ENCODE measurements at places on chromosomes 7 and 10.

GRCh38 chr10:68167586-68168189, 58.4 kb downstream of the MYPN start:
- no peak for DNase-seq

GRCh38 chr7:112819536-112819935, 29.3 kb upstream of the TMEM168 start:
- DNase-seq = no peak

- no peak for DNase-seq
Observed at GRCh38 chr7:79598351-79598750, 144.9 kb upstream of the MAGI2 start.

DNA sequence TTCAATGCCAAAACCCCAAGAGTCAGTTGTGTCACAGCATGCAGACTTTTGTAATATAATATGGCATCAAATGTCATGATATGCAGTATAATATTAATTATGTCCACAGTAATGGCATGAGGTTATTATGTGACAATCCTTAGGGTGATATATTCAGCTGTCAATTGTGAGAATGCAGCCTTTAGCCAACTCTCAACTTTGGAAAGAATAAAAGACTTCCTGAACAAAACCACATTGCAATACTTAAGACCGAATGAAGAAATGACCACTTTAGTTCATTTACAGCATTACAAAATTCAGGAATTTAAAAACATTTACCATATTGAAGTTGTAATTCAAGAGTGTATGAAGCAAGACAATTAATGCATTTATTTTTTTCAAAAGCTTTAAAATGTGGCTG, 45.4 kb downstream of the CPVL start:
- no peak for DNase-seq

DNA sequence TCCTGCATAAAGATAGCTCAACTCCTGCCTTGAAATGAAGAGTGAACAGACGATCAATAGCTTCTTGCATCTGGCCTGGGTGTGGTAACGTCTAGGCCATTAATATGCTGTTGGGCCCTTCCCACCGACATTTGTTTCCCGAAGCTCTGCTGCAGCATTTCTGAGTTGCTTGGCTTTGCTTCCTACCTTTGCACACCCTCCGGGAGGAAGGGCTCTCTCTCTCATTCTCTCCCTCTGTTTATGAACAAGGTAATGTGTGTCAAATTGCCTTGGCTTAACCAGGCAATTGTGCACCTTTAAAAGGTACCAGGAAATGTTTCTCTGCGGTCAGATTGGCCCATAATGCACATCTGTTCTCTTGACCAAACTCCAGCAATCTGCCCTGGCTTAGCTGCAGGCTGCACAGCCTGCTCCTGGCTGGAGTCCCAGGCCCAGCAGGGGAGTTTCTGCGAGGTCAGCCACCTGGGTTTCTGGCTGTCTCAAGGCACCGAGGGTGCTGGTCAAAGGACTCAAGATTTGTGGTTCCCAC, 223.7 kb downstream of the SNX10 start:
- DNase-seq = no peak

- no peak for DNase-seq
Observed at GRCh38 chr10:130339091-130339490, 202.9 kb downstream of the GLRX3 start.

- DNase-seq = no peak
Observed at GRCh38 chr10:127195041-127195506, 1.3 kb downstream of the INSYN2A start.

GRCh38 chr10:63697956-63698786, 177.0 kb downstream of the REEP3 start:
- DNase-seq = no peak

- no peak for DNase-seq
Observed at GRCh38 chr7:105021352-105021751, 7.3 kb downstream of the KMT2E start.

DNA sequence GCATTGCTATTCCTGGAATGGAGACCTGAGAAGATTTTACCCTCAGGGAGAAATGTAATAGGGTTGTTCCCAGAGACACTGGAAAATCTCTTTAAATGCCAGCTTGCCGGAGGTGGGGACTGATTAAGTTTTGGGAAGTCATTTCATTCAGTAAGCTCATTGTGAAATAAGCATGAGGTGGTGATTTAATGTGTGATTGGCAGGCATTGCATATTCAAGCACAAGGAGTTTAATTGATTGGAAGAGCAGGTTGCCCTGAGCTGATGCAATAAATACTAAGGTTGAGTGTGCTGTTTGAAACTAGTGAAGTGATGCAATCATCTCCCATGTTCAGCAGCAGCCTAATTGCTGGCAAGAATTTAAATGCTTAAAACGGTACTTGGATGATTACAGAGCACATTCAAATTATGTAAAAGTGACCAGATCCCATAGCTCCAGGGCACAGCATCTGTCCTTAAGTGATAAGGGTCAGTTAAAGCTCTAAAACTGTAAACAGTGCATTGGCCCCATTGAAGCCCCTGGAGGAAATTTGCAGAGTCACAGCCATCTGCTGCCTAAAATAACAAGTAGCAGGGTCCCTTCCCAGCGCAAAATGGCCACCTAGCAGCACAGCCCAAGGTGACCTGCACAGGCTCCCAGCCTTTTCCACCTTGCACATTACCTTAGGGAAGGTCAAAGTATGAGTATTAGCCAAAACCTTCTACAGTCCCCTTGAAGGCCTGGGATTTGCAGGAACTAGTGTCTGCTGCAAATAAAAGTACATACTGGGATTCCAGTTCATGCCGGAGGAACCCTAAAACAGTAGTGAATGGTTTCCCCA, 92.1 kb downstream of the CCDC71L start:
- no peak for DNase-seq

GRCh38 chr10:70651661-70652060, 20.6 kb upstream of the ADAMTS14 start:
- DNase-seq = no peak

DNA sequence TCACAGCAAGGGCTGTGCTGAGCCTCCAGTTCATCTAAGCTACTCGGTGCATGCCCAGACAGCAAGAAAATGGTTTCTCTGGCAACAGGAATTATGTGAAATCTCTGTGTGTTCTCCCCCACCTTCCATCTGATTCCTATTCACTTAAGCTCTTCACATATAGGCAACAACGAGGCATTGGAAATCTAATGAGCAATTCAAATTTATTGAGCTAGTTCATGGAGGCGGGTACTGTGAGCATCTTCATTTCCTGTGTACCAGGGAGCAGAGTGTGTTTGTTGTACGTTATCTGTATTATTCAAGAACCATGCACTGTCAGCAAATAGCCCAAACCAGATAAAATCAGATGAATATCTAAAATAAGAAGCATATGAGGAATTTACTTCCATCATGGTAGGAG, 739.1 kb downstream of the MAGI2 start:
- DNase-seq = no peak

DNA sequence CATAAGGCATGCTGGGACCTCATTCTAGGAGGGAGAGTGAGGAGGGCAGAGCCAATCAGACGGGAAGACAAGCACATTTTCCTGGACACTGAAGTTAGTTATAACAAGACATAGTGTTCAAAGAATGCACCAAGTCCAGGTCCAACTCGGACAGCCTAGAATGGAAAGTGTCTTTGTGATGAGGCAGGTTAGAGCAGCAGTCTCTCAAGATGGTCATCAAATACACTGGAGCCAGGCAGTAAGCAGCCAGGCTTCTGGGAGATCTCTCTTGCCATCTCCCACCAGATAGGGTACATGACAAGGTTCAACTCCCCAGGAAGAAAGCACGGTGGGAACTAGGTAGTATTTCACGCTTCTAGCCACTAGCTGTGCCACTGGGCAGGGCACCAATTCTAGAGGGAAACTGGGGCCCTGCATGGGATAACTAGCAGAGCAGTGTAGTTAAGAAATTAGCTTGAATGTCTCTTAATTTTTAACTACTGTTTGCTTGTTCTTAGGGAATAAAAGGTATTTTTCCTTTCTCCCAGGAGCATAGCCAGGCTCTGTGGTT, 7.6 kb upstream of the GPAM start:
- DNase-seq = no peak

GRCh38 chr7:153297141-153297540, 537.6 kb downstream of the ACTR3B start:
- DNase-seq = no peak

DNA sequence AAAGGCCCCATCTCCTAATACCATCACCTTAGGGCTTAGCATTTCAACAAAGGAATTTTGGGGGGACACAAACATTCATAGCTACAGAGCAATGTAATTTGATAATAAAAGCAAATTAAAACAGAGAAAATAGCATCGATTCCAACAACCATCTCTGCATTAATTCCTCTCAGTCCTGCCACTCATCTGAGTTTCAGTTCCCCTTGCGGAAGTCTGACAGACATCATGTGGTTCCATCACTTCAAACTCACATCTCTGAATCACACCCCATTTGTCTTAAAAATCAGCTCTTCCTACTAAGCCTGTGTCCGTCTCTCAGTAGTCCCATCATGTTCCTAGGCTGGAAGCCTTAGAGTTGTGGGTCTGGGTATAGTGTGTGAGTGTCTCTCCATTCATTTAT, 3.6 kb downstream of the ADCK2 start:
- no peak for DNase-seq

DNA sequence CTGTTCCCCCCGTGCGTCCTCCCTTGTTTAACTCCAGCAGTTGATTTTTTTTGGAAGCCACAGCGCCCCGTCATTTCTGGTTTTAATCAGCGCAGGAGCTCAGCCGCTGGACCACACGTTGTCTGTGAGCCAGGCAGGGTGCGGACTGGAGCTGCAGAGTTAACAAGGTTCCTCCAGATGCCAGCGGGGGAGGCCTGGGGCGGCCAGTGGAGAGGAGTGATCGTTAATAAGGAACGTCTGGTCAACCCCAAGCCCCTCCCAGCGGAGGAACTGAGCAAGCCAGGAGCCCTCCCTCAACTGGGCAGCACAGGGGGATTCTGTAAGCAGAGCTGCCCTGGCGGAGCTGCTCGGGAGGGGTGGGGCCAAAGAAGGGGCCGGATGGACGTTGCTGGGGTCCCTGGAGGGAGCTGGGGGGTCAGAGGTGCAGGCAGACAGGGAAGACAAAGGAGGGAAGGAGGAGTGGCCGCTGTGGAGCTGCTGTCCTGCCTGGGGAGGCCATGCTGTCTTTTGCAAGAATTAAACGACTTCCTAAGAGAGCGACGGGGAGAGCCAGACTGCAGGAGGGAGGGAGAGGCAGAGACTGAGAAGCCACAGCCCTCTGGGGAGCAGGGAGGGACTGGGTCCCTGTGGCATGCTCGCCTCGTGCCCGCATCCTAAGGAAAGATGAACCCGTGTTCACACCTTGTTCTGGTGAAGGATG, 537.1 kb upstream of the FOXK1 start:
- no peak for DNase-seq

DNA sequence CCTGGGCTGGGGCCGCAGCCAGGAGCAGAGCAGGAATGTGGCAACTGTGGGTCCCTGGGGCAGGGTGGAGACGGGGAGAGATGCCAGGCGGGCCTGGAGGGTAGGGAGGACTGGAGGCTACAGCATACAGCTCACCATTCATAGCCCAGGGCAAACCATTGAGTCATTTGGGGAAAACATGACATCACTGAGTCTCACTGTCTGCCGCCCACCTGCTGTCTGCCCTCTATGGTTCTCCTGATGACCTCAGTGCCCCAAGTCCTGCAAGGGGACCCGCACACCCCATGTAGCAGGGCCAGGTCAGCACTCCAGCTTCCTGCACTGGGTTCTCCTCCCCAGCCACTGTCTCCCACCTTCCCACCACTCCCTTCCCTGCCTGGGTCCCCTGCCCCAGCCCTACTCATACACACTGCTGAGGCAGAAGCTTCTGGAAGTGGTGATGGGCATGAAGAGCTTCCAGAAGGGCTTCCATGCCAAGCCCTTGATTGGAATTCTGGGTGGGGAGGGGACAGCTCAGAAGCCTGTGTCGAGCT, 10.4 kb downstream of the CHST3 start:
- DNase-seq = peak; percentile 16

GRCh38 chr10:45404087-45404769, 30.2 kb downstream of the ALOX5 start:
- DNase-seq = no peak

GRCh38 chr10:58241346-58241745, 26.3 kb downstream of the IPMK start:
- no peak for DNase-seq

GRCh38 chr7:8592167-8592566, 158.8 kb downstream of the NXPH1 start:
- DNase-seq = no peak

DNA sequence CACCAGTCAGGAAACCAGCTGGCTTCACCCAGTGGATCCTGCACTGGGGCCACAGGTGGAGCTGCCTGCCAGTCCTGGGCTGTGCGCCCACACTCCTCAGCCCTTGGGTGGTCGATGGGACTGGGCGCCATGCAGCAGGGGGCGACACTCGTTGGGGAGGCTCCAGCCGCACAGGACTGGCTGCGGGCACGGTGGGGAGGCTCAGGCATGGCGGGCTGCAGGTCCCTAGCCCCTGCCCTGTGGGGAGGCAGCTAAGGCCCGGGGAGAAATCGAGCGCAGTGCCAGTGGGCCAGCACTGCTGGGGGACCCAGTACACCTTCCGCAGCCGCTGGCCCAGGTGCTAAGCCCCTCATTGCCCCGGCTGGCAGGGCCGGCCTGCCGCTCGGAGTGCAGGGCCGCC, 12.4 kb upstream of the NRG3 start:
- no peak for DNase-seq

GRCh38 chr7:657565-658119, 68.9 kb upstream of the DNAAF5 start:
- DNase-seq = no peak

- DNase-seq = no peak
Observed at GRCh38 chr7:142612237-142612881, 136.9 kb upstream of the PRSS1 start.

DNA sequence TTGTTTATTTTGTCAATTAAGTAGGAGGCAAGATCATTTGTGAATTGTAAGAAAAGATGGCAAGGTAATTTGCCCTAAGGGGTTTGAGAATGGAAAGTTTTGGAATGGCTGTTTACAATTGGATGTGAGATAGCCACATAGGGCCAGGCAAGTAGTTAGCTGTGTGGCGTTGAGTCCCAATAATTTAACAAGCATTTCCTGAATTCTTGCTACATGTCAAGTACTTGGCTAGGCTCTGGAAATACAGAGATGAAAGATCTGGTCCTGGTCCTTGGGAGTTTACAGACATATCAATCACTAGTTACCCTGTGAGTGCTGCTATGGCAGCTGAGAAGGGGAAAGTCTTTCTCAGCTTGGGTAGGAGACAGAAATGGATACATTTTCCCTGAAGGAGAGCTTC, 401.6 kb downstream of the SUGCT start:
- DNase-seq = no peak

- no peak for DNase-seq
Observed at GRCh38 chr7:142500366-142500765, 242.5 kb upstream of the PRSS58 start.

- DNase-seq = no peak
Observed at GRCh38 chr7:38462819-38463218, 168.4 kb downstream of the AMPH start.

- no peak for DNase-seq
Observed at GRCh38 chr10:75166623-75166972, 44.0 kb upstream of the VDAC2 start.

DNA sequence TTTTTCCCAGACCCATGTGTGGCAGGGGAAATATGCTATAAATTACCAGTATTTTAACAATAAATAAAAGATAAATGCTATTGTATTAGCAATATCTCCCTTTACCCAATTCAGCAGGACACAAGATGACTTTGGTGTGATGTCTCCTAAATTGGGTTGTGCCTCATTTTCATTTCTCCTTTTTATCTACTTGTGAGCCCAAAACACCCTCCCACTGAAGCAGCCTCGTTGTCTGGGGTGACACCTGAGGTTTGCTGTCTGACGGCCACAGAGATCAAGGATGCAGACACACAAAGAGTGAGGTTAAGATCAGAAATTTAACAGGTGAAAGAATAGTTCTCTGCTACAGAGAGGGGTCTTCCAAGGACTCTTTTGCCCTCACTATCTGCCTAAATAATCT, 27.1 kb upstream of the CC2D2B start:
- no peak for DNase-seq

GRCh38 chr10:29482591-29483431, 152.0 kb downstream of the SVIL start:
- DNase-seq = no peak
